ENCODE measurements at places on chromosomes 1 and 21.

DNA sequence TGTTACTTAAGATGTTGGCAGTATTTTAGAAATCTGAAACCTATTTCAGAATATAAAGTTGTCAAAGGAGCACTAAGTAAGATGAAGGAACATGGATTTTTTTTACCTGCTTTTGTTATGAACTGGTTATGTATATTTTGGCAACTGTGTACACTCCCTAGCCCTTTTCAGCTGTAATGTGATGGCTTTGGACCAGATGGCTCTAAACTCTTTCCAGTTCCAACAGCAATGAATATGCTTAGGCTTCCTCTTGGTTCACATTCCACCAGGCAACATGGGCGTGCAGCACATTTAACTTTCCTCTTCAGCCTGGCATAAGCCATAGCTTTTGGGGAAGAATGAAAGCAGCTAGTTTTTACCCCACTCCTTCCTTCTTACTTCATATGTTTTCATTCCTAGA lies 95.6 kb upstream of the ADAMTS5 start:
- no peak for DNase-seq

GRCh38 chr1:33575324-33575879 lies 103.0 kb downstream of the ZSCAN20 start:
- DNase-seq, result no peak

- peak; percentile 75 for DNase-seq
Measured at GRCh38 chr1:152188673-152189591, 29.9 kb upstream of the RPTN start.

DNA sequence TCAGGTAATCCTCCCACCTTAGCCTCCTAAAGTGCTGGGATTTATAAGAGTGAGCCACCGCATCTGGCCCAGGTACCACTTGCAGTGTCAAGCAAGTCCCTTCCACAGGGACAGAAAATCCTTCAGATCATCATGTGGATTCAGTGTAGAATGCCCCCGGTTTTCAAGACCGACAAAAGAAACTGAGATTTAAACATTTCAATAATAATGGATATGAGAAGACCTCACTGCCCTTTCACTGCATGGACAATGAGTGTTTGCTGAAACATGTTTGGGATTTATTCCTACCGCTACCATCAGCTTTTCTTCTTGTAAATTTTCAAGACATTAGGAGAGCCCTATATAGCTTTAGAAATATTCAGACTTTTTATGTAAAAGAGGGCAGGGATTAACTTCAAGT lies 41.5 kb downstream of the HTR6 start:
- DNase-seq, result no peak

DNA sequence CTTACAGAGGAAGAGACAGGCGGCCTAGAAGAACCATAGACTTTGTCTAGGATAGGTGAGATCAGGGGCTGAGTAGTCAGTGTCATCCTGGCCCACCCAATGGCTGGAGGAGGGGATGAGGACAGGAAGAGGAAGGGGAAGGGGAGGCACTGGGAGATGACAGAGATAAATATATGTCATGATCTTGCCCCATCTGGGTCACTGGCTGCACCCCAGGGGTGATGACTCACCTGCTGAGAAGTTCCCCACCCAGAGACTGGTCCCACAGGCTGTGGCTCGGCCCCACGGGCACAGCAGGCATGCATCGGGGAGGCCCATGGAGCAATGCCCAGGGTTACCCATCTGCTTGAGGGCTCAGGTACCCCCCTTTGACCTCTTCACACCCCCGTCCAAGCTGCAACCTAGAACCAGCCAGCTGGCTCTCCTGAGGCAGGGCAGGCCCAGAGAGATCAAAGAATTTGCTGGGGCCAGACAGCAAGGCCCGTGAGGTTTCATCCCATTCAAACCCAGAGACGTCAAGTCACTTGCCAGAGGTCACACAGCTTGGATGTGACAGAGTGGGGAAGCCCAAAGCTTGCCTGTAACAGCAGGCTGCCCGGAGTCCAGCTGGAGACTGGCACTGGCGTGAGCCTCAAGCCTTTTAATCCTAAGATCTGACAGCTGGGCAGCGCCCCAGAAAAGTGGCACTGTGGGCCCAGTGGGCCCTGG lies 34.7 kb upstream of the CASZ1 start:
- no peak for DNase-seq

DNA sequence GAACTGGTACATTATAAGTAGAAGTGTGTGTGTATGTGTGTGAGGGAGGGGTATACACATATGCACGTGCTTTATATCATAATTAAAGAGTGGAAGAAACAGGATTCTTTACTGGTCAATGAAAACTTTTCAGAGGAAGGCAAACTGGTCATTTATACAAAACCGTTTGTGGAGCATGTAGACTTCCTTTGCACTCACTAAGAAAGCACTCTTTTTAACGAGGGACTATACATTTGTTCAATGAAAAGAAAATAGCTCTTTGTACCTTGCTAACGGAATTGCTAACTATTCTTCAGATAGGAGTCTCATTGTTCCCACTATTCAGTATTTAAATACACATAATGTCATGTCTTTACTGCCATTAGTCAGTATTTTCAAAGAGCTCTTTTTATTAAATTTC lies 219.3 kb downstream of the ST6GALNAC3 start:
- DNase-seq, result no peak

GRCh38 chr1:96329121-96329520 lies 392.5 kb upstream of the PTBP2 start:
- no peak for DNase-seq

GRCh38 chr1:56645677-56646305 lies 677 bp downstream of the PRKAA2 start:
- DNase-seq, result no peak

- peak; percentile 46 for DNase-seq
Measured at GRCh38 chr1:243471754-243472745, 216.2 kb downstream of the SDCCAG8 start.

- DNase-seq, result peak; percentile 64
Measured at GRCh38 chr21:15062606-15062965, 2.2 kb downstream of the NRIP1 start.

GRCh38 chr1:106185089-106185488 lies 871.4 kb upstream of the PRMT6 start:
- no peak for DNase-seq

DNA sequence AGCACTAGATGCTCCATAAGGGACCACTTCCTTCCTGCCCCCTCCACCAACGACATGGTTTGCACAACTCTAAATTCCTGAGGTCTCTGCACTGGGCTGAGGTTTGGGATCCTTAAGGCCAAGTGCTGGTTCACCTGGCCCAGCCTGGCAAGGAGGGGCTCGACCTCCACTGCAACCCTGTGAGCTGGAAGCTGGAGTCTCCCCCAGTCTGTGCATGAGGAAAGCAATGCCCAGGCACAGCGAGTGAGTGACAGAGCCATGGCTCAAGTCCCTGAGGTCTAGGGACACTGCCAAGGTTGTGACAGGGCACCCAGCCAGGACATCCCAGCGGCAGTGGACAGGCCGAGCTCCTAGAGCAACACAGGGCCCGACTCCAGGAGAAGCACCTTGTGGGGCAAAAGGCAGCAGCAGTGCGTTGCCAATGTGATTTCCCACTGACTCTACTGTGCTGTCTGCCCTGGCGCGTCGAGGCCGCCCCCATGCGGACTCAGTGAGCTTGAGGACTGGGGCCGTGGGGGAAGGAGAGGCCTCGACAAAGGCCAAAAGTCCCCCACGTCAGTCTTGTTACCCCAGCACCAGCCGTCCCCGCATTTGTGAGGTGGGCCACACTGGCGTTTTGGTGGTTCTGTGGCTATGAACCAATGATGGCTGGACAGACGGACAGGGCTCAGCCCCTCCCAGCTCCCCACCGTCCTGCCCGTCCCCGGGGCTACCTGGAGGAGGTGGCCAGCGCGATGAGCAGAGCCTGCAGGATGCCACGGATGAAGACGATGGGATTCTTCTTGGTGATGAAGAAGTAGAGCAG lies 30.0 kb downstream of the PODN start:
- no peak for DNase-seq

- no peak for DNase-seq
Measured at GRCh38 chr1:32743380-32744070, 41.0 kb upstream of the SYNC start.

DNA sequence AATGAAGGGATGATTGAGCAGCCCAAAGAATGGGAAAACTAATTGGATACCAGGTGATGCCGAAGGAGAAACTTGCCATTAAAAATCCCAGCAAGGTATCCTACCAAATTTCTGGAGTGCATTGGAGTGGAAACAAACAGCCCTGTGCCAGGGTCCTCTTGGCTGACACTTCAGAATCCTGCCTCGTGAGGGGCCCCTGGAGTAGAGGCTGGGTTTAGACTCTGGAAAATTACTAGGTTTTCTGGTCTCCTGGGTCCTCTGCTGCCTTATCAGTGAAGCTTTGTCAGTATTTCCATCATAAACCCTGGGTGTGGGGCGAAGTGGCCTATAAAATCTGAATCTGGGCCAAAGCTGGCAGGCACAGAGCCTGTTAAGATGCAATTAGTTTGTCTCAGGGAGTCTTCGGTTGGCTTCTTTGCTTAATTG lies 289.2 kb upstream of the USP24 start:
- no peak for DNase-seq

DNA sequence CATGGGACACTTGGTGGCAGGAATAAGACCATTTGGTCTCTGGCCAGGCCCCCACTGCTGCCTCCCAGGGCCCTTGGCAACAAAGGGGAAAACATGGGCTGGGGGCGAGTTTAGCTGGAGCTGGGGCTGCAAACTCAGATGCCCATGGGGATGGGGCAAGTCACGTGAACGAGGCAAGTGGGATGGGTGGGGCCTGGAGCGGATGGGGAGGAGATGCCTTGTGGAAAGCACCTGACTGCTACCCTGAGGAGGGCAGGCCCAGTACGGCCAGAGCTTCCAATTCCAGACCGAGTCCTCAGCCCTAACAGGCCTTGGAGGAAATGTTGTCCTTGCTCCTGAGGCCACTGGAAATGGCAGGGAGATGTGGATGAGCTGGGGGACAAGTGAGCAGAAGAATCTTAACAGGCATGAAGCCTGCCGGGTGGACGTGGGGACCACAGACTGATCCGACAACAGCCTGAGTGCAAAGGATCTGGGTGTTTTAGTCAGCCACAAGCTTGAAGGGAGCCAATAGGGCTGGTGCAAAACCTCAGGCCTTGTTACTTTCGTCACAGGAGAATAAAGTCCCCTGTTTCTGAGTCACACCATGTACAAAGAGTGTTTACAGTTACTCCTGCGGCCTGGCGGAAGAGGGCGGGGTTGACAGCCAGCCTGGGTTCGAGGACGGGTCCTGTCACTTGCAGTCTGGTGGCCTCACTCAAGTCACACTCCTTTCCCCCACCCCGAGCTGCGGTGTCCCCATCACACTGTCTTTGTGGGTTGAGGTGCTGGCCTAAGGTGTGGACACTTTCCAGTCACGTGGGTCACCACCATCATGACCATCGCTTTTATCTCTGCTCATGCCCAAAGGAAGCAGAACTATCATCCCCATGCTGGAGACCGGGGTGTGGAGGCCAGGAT lies 19.1 kb downstream of the RUNX3 start:
- DNase-seq, result no peak

GRCh38 chr1:234911787-234912186 lies 216.8 kb downstream of the TOMM20 start:
- no peak for DNase-seq

GRCh38 chr1:222777977-222778376 lies 36.9 kb upstream of the DISP1 start:
- DNase-seq, result no peak

DNA sequence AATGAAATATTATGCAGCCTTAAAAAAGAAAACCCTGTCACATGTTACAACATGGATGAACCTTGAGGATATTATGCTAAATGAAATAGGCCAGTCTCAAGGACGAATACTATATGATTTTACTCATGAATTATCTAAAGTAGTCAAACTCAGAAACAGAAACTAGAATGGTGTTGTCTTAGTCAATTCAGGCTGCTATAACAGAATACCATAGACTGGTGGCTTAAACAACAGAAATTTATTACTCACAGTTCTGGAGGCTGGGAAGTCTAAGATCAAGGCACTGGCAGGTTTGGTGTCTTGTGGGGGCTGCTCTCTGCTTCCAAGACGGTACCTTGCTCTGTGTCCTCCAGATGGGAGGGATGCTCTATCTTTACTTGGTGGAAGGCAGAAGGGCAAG lies 113.8 kb upstream of the DNAH14 start:
- no peak for DNase-seq

DNA sequence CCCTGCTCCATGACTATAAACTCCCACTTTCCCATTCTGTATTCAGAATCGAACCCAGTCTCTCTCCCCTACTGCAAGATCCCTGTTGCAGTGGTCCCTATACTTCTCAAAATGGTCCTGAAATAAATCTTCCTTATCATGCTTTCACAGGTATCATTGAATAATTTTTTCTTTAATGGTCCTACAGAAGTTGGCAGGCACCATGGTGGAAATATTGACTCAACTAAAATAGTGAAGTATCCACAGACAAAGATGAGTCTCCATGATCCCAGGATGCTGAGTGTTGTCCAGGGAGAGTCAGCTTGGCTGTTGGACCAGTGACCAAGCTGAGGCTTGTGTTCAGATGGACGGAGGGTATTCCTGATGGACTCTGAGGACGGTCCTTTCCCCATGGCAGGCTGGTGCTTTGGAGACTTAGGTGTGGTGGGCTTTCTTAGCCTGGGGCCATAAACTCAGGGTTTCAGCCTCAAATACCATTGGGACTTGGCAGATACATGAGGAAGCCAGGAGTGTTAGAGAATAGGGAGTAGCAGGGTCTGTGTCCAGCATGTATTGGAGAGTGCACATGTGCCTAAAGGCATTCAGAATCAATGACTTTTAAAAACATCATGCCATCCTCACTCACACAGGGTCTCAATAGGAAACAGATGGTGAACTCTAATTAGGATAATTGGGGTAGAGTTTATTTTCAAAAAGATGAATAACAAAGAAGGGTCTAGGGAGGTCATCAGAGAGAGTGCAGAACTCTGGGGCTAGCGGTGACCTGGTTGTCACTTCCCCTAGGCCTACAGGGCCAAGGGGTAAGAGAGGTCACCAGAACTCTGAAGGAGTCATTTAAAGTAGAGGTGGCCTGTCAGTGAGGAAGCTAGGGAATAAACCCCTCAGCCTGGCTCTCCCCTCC lies 19.8 kb downstream of the TINAGL1 start:
- DNase-seq, result no peak

- DNase-seq, result no peak
Measured at GRCh38 chr1:218735436-218736032, 390.4 kb downstream of the TGFB2 start.

DNA sequence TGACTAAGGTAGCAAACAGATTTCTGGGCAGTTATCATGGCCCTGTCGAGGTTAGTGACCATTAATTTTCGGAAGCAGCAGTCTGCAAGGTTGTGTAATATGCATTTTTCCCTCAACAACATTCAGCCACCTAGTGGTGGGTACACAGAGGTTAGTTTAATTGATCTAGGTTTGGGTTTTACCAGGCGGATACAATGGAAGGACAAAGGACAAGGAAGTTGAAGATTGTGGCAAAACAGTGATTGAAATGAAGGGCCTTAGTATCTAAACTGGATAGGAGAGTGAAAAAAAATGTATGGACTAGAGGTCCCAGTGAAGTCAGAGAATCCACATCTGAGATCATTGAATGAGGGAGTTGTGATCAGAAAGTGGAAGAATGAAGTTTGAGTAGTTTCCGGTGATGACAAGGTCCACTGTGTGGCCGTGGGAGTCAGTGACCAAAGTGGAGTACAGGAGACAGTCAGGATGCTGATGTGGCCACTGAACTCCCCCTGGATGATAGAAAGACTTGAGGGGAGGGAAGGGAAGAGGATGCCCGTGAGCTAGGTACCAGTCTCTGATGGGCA lies 2.8 kb downstream of the ARMH1 start:
- peak; percentile 55 for DNase-seq

GRCh38 chr21:33940881-33941245 lies 25.3 kb upstream of the ATP5PO start:
- DNase-seq, result no peak

- DNase-seq, result no peak
Measured at GRCh38 chr1:225422031-225422605, 5.7 kb downstream of the LBR start.

GRCh38 chr1:205072881-205073280 lies 11.4 kb downstream of the TMEM81 start:
- DNase-seq, result no peak
